Astrocyte of the hippocampus (primary cell): ENCODE measurements at places on chromosomes 16 and 17.
A peak's percentile ranks its signal among the peaks of the same experiment; 100 is the strongest.

DNA sequence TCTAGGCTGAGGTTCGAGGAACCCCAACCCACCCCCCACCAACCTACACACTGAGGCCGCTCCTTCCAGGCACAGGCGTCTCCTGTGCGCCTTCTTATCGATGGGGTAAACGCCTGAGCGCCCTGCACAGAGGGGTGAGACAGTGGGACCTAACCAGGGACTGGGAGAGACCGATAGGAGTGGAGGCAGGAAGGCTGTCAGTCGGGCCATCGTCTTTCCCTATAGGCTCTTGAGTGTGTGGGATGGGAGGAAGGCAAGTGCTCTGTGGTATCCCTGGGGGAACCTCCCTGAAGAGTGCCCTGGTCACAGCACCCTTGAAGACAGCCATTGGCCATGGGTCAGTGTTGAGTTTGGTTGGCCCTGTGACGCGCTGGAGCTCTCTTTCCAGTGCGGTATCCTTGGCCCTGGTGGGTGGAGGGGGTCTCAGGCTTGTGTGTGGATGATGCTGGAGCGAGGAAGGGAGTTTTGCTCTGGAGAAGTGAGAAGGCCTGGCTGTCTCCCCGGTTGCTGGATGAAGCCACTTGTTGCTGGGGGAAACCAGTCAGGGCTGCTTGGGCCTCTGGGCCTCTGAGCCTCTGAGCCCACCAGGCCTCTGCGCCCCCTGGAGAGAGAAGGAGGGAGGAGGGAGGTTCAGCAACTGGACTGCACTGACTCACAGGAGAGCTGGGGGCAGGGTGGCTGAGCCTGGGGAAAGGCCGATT lies 1.7 kb downstream of the GPRC5C start:
- DNase-seq, result peak; percentile 45

- DNase-seq, result peak; percentile 20
These were observed 19.5 kb downstream of the MARVELD3 start for GRCh38 chr16:71645450-71645849.

DNA sequence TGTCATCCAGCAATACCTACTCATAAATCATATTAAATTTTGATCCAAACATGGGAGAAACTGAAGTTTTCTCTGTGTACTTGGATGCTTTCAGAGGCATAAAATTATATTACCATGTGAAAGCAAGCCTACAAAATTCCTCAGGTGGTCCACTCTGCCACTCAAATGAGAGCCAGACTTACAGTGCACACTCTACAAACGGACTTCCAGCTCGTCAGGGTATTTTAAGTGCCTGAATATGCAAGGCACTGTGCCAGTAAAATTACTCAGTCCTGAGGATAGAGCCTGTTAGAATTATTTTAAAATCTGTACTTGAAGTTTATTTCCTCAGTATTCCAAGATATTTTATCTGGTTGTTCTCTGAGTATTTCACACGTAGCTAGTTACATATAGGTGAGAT lies 54.5 kb downstream of the TENT4B start:
- DNase-seq, result peak; percentile 71

GRCh38 chr16:84955427-84955826 lies 55.9 kb downstream of the ZDHHC7 start:
- no peak for DNase-seq

- no peak for DNase-seq
These were observed 77.7 kb upstream of the EEF2KMT start for GRCh38 chr16:5175266-5175665.

- DNase-seq, result no peak
These were observed 196.7 kb downstream of the CDH11 start for GRCh38 chr16:64925166-64925565.

DNA sequence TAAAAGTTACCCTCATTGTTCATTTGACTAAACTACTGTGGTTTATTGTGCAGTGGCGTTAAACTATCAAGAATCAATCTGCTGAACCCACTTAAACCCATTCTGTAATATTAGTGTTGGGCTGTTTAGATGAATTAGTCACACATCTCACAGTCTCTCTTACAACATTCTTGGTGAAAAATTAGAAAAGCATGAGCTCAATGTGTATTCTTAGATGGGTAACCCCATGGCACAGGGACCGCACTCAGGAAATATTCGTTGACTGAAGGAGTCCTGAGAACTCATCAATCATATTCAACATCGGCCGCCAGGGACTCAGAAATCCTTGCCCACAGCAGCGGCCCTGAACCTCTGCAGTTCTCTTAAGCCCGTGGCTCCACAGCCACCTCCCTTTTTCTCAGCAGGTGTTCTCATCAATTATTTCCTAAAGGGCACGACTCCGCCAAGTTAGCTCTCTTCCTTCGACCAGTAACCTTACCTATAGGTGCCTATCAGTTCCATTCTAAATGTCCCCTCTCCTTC lies 155.6 kb downstream of the STX8 start:
- DNase-seq, result peak; percentile 43

- peak; percentile 5 for DNase-seq
These were observed 46.5 kb downstream of the CNOT1 start for GRCh38 chr16:58582971-58583765.

DNA sequence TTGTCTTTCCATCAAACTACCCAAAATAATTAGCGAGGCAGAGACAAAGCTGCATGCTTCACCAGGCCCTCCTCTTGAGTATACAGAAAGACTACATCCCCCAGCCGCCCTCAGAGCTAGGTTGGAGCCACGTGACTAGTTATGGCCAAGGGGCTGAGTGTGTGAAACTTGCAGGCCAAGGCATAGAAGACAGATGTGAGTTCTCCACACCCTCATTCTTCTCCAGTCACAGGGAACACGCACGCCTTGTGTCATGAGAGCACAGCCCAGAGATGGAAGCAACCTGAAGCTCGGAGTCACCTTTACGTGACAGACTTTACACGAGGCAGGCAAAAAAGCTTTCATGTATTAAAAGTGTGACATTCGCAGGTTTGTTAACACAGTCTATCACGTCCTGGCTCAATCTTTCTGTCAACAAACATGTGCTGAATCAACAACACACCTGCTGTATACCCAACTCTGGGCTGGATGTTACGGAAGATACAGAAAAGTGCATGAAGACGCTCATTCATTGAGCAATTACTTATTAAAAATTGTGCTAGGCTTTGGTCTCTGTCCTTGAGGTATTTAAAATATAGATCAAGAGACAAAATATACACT lies 38.3 kb downstream of the STX8 start:
- DNase-seq, result no peak

DNA sequence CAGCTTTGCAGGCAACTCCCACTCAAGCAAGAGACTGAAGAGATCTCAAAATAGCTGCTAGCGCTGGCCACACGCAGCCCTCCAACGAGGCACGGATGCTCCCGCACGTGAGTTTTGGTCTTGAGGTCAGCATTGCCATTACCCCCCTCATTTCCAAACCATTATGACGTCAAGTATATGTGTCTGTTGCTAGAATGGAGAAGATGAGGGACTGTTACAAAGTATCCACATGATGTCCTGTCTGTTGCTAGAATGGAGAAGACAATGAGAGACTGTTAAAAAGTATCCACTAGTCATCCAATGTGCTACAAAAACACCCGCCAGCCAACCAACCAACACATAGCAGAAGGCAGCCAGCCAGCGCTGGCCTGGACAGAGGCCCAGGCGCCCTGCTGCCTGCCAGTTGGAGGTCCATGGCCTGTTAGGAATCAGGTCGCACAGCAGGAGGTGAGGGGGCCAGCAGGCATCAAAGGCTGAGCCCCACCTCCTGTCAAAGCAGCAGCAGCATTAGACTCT lies 24.8 kb downstream of the KLHDC4 start:
- DNase-seq, result peak; percentile 87

- no peak for DNase-seq
These were observed 50.0 kb downstream of the SHISA9 start for GRCh38 chr16:12951392-12951791.

GRCh38 chr17:74419928-74420411 lies 11.9 kb upstream of the GPRC5C start:
- no peak for DNase-seq

DNA sequence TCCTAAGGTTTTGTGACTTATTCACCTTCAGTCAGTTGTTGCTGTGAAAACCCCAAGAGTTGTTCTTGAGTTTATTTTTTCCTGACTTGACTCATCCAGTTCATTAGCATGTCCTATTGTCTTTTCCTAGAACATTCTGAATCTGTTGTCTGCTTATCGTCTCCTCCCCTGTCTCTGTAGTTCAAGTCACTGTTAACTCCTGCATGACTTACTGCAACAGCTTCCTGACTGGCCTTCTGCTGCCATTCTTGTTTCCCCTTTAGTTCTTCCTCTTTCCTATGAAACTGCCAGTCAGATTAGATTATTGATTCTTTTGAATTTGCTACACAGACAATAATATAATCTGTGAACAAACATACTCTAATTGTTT lies 161.5 kb downstream of the FTO start:
- DNase-seq, result peak; percentile 42

DNA sequence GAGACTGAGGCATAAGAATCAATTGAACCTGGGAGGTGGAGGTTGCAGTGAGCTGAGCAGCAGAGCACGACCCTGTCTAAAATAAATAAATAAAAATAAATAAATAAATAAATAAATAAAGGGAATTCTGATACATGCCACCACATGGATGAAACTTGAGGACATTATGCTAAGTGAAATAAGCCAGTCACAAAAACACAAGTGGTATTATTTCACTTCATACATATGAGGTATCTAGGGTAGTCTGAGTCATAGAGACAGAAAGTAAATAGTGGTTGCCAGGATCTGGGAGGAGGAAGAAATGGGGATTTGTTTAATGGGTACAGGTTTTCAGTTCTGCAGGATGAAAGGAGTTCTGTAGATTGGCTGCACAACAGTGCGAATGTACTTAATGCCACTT lies 16.3 kb downstream of the PIPOX start:
- DNase-seq, result peak; percentile 74

DNA sequence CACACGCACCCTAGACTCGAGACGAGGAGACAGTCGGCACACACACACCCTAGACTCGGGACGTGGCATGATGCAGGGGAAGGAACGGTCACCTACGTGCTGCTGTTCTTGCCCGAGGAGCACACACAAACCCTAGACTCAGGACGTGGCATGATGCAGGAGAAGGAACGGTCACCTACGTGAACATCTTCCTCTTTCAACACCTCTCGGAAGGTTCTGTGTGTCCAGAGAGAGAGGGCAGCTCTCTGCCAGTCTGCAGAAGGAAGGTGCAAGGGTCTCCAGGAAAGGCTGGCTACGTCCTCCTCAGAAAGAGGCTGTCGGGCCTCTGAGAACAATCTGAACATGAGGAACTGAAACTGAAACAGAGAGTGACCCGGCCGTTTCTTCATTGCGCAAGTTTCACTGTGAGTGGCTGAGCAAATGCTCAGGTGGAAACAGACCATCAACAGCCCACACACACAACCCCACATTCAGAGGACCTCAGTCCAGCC lies 43.4 kb downstream of the ZNF276 start:
- DNase-seq, result no peak

- DNase-seq, result no peak
These were observed 238.1 kb downstream of the ZNF423 start for GRCh38 chr16:49617710-49618330.

- DNase-seq, result no peak
These were observed 9.4 kb downstream of the MPP3 start for GRCh38 chr17:43823350-43824084.

DNA sequence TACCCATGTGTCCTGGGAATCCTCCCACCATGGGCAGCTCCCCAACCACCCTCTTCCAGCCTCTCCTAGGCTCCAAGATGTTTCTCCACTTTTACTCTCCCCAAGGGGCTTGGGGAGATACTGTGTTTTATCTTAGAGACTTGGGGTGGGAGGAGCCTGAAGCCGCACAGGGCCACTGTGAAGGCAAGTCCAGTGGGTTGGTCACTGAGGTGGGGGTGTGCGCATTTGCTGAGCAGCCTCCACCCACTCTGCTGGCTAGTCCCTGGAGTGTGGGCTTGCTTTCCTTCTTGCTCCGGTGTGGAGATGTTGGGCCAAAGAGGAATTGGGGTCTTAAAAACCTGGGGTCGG lies 4.1 kb upstream of the CLDN9 start:
- no peak for DNase-seq

DNA sequence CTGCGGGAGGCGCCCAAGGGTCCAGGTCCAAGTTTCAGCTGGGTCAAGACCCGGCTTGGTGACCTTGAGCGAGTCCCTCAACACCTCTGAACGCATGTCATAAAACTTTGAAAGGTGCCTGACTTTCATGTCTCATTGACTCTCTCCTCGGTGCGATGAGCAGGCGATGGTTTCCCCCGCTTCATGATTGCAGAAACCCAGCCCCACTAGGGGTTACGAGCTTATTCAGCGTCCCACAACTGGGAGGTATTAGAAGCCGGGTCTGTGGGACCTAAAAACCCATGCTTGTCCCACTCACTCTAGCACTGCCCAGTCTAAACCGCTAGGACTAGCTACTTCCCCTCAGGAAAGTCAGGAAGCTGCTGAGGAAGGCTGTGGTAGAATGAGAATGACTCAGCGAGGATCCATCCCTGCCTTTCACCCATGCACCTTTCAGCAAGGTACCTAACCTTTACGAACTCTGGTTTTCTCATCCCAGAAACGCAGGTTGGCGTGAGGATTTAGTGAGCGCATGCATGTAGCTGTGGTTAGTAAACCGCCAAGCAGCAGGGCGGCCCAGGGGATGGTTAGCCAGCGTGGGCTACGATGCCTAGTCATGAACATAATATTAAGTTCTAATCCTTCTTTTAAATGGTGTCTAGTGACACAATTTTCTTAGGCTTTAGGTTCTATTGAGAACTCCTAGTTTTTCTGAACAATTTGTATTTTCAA lies 26.2 kb upstream of the RFFL start:
- no peak for DNase-seq

DNA sequence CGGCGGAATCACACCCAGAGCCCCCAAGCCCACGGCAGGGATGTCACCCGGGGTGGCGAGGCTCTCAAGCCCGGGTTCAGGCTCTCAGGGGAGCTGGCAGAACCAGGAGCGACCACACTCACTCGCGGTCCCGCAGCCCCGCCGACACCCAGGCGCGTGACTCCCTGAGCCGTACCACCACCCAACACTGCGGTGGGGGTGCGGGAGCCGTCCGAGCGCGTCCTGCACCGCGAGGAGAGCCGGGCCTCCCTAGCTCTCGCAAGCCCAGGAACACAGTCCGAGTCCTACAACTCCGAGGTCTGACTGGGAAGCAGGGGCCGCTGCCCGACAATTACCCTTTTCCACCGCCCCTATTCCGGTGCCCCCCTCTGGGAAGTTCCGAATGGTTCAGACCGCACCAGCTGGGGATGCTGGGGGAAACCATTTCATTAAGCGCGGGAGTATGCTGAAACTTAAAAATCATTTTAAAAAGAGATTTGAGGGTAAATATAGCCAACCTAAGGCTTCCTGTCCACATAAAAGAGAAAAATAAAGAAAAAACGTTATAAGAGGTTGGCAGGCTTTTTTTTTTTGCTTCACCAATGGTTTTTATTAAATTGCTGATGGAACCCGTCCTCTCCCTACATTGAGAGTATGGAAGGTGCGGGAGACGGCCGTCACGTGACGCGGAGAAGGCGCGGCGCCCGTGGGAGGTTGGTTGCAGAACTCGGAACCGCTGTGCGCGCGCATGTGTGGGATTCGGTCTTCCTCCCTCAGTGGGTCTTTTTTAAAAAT lies at the start of gene FLCN:
TSS of gene FLCN (minus strand) at position 143 of the 774 bp plus-strand sequence. CDS start 9,031 bp downstream, outside the sequence.
- peak; percentile 91 for DNase-seq

DNA sequence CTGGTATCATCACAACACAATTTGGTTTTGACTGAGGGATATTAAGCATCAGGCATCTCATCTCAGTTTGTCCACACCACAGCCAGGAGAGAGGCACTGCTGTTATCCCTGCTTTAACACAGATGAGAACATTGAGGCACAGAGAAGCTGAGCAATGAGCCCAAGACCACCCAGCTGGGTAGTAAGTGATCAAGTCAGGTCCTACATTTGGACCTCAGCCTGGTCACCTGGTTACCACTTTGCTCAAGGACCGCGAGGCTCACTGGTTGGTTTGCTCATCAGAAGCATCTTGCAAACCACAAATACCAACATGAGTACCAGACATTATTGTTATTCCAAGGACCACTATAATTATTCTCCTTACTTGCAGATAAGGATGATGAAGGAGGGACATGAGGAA lies 245.5 kb downstream of the CBLN1 start:
- no peak for DNase-seq
